ENCODE measurements at places on chromosomes 4 and X. TPM values are rescaled to one million over a fixed set of nuclear protein-coding genes. Genes with fewer than 3 reads are reported as not detected.

- DNase-seq, result no peak
These were observed 56.6 kb upstream of the CHRDL1 start for GRCh38 chrX:110852180-110852579.

DNA sequence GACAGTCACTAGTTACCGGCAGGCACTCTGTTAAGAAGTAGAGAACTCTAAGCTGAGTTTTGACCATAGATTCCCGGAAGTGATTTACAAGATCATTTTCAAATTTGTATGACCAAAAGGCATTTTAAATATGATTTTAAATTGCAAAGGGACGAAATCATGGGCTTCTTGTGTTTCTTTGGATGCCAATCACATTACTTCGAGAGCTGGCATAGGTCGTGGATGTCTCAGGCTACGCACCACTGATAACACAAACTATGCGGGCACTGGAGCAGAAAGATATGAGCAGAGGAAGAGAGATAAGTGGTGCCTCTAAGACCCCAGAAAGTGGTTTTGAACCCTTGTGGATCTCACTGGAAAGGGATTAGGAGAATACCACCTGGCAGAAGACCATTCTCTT, 294.2 kb upstream of the FTHL17 start:
- DNase-seq, result no peak

GRCh38 chr4:81260443-81261101, 45.5 kb upstream of the PRKG2 start:
- no peak for DNase-seq

GRCh38 chr4:109624536-109624935, 64.5 kb downstream of the MCUB start:
- DNase-seq, result no peak

- DNase-seq, result no peak
These were observed 395.9 kb downstream of the GPAT3 start for GRCh38 chr4:83931659-83932438.

DNA sequence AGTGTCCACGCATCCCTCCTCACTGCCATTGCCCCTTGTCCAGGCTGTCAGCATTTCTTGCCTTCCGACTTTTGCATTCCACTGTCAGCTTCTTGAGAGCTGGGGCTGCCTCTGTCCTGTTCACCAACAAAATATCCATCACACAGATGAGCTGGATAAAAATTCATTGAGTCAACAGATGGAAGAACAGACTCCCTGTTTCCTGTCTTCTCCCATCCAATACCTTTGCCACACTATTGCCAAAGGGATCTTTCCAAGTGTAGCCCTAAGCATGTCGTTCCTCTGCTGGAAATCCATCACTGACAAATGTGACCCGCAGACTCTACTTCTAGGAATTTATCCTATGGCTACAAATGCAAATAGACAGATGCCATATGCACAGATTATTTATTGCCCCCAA, 78.0 kb upstream of the PJA1 start:
- no peak for DNase-seq

- DNase-seq, result no peak
These were observed 191.7 kb upstream of the GPC4 start for GRCh38 chrX:133606990-133607389.

DNA sequence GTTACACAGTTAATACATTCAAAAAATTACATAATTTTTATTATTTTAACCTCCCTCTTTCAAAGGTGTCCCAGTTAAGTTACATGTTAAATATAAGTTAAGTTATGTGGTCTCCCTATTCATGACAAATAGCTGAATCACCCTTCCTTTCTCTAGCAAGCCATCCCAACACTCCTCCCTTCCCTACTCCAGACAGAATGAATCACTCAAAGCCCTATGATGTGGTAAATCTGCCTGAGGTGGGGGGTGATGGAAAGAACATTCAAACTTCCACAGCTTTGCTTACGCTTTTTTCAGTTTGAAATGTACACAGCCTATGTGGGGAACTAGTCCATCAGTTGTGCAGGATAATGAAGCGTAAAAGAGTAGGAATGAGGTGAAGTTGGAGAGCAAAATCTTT, 90.2 kb downstream of the CXCL13 start:
- no peak for DNase-seq

GRCh38 chr4:181952478-181952877, 290.7 kb upstream of the TENM3 start:
- no peak for DNase-seq

GRCh38 chrX:110004731-110005369, 1.9 kb downstream of the TMEM164 start:
- DNase-seq, result no peak

DNA sequence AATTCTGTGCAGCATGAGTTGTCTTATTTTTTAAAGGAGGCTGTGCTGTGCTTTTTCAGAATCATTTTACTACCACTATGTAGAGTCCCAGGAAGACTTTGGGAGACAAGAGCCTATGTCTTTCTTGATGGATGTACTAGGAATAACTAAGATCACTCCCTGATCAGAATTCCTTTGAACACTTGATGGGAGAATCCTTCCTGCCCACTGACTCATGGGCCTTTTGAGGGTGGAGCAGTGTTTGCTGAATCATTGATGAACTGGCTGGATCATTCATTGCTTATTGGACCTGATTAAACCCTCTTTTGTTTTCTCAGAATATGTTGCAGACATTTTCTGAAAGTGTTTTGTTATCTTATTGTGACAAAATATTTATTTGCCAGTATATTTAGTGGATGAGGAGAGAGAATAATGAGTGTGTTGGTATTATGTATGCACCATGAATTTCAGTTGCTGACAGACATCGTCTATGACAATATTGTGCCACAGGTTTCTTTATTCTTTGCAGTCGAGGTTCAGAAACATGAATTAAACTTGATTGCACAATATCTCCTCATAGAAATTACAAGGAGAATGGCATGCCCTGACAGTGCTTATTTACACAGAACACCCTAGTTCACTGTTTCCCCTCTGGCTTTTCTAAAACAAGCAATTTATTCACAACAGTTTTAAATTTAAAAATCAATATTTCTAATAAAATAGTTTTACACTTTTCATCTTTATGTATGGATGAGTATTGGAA, 36.3 kb downstream of the POU4F2 start:
- no peak for DNase-seq

GRCh38 chrX:18810416-18810815, 103.0 kb downstream of the PPEF1 start:
- DNase-seq, result no peak

DNA sequence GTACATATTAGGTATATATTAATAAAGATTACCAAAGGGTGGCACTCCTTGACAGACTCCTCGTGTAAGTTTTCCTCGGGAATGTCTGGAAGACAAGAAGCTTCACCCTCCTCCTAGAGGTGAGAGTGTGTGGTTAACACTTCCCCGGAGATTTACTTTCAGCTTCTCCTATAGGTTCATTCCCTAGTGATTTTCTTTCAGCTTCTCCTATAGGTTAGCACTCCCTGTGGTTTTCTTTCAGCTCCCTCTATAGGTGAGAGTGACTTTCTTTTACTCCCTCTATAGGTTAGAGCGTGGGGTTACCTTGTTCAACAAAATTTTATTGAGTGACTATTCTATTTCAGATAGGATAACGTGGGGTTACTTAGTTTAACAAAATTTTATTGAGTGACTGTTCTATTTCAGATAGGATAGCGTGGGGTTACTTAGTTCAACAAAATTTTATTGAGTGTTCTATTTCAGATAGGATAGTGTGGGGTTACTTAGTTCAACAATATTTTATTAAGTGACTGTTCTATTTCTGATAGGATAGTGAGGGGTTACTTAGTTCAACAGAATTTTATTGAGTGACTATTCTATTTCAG, 106.0 kb upstream of the PLAC1 start:
- DNase-seq, result no peak

- DNase-seq, result no peak
These were observed 504.2 kb upstream of the IGFBP7 start for GRCh38 chr4:57614257-57614932.

GRCh38 chr4:148441624-148441985, 609 bp downstream of the NR3C2 start:
- DNase-seq, result no peak

- no peak for DNase-seq
These were observed 46.1 kb upstream of the BMPR1B start for GRCh38 chr4:94711635-94712034.

DNA sequence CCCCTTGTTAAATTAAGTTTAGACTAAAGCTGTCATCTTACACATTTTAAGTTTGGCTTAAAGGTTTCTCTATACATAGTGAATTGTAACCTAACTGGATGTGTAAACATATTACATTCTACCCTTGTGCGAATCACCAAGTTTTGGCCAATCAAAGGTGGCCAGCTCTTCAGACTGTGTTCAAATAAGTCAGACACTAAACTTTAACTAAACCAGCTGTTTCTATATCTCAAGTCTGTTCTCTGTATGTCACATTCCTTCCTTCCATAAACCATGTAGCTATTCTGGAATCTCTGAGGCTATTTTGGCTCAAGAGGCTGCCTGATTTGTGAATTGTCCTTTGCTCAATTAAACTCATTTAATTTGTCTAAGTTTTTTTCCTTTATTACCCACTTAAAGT, 6.7 kb downstream of the SULT1B1 start:
- DNase-seq, result no peak

Gene SPANXC
- not detected for total RNA-seq

Gene AFP
- not detected for total RNA-seq

Gene YY2
- 0.46 TPM for total RNA-seq

Gene LPAR4
- total RNA-seq, result 0.22 TPM

Gene GAGE12E
- total RNA-seq, result not detected

Gene FHIP1A
- total RNA-seq, result 18.5 TPM

Gene SHROOM3
- total RNA-seq, result 15.2 TPM

Gene IL2
- not detected for total RNA-seq

Gene KIF4A
- total RNA-seq, result 0.84 TPM

Gene LGI2
- 3.6 TPM for total RNA-seq

All from Right ventricle myocardium inferior (tissue), 1 donor.